ENCODE measurements at places on chromosomes 11 and 22.

DNA sequence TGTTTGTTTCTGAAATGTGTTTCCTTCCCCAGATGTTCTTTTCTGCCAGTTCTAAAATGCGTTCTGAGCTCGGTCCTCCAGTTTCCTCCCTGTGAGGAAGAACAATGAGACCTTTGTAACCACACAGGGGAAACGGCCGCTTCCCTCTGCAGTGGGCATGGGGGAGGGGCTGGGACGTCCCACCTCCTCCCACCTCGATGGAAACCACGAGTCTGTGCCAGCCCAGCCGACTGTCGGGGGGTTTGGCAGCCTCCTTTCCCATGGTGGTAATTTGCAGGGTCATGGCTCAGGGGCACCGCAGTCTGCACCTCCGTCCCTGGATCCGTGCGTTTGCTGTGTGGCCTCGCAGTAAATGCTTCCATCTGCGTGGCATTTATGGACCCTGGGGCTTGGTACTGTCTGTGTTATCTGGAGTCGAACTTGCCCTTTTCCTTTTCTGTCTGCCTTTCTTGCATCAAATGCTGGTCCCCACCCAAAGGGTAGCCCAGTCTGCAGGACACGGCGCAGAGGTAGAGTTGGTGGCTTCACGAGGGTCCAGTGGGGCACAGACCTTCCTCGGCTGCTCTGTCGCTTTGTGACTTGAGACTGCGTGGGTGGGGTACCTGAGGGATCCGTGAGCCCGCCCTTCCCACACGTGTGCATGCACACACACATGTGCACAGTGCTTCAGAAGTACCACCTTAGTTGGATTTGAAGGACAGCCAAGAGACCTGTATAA, 16.1 kb downstream of the LRP5 start:
- peak; percentile 71 for DNase-seq

GRCh38 chr11:2205981-2206690, 34.5 kb upstream of the TH start:
- no peak for DNase-seq

- DNase-seq: peak; percentile 42
Observed at GRCh38 chr11:70128435-70128906, 50.4 kb downstream of the ANO1 start.

DNA sequence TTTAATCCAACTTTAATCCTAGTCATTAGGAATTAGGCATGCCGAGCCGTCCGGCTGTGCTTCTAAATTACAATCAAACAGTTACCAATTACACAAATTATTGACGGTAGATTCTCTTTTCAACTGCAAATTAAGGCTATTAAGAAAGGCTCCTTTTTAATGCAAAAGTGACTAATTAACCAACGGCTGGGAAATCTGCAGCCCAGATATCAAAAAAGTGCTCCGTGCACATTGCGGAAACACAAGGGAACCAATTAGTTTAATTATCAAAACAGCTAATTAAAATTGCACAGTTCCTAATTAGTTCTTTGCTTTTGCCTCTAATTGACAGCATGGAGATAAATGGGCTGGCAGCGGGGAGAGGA, 19.4 kb upstream of the LMO1 start:
- DNase-seq: no peak

DNA sequence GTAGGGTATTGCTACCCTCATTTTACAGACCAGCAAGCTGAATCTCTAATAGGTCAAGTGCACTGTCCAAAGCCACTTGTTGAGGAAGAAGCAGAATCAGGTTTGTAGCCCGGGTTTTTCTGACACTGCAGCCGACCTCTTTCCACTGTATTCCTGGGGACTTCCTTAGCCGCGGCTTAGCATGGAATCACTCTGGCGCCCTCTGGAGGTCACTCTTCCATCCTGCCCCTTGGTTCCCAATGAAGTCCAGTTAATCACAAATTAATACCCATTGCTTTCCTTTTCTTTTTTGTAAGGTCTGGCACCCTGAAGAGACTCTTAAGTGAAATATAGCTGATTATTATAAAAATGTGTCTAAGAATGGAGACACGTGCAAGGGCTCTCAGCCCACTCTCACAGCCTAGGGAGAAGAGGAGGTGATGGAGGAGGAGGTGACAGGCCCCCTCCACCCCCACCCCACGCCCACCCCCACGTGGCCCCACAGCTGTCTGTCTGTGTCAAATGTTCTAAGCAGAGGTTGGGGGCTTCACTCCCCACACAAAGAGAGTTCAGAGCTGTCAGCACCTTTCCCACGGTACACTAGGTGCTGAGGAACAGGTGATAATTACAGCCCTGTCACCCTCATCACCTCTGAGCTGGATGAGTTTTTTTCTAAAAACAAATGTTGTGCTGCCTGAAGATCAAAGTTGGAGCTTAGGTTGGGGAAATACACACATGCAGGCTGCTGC, 57.7 kb upstream of the DRD2 start:
- DNase-seq: peak; percentile 68

GRCh38 chr11:13052130-13052571, 43.0 kb downstream of the RASSF10 start:
- DNase-seq: no peak

- DNase-seq: no peak
Observed at GRCh38 chr11:33151399-33151798, 9.9 kb downstream of the CSTF3 start.

DNA sequence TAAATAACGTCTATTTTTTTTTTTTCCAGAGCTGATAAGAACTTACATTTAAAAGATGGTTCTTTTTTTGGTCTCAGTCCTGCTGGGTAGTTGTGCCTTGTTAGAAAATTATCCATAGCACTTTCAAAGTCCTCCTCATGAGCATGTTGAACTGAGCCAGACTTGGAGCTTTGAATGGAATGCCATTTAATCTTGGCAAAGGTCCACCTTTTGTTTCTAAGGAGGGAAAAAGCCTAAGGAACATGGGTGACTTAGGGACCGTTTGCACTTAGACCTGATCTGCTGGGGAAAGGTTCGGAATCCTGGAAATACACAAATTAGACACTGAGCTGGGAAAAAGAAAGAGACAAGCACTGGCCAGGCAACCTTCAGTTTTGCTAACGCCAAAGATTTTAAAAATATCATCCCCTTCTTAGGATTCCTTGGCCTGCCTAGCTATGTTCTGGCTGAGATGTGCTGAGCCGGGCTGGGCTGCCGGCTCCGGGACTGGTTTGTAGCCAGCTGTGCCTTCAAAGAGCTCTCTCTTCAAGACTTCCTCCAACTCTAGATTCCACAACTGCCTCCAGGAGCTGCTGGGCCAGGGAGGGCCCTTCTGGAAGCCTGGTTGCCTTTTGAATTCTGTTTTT, 67.4 kb downstream of the ENDOD1 start:
- DNase-seq: no peak

GRCh38 chr11:104665641-104666040, 232.6 kb downstream of the CASP12 start:
- no peak for DNase-seq

GRCh38 chr11:94546886-94547285, 3.2 kb downstream of the FUT4 start:
- DNase-seq: no peak

GRCh38 chr11:122317305-122317704, 201.3 kb upstream of the BLID start:
- no peak for DNase-seq

- no peak for DNase-seq
Observed at GRCh38 chr11:63274776-63275175, 31.4 kb upstream of the SLC22A25 start.

DNA sequence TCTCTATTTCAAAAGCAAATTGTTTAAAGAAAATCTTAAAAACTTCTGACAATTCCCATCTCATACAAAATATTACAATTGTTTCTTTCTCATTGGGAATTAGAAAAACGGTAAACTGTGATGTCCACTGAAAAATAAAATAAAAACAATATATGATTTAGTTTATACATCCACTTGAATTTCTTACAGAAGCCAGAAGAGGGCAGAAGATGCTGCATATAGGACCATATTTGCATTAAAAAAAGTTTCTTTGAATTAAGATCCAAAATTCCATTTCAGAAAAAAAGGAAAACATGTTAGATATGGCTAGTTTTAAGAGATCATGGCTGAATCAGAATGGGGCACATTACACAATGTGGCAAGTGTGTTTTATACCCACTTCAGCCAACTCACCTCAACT, 39.3 kb upstream of the LRRC4C start:
- peak; percentile 44 for DNase-seq

GRCh38 chr11:34344768-34345539, 12.9 kb downstream of the ABTB2 start:
- no peak for DNase-seq

- peak; percentile 34 for DNase-seq
Observed at GRCh38 chr11:103682318-103683184, 353.9 kb upstream of the DDI1 start.

DNA sequence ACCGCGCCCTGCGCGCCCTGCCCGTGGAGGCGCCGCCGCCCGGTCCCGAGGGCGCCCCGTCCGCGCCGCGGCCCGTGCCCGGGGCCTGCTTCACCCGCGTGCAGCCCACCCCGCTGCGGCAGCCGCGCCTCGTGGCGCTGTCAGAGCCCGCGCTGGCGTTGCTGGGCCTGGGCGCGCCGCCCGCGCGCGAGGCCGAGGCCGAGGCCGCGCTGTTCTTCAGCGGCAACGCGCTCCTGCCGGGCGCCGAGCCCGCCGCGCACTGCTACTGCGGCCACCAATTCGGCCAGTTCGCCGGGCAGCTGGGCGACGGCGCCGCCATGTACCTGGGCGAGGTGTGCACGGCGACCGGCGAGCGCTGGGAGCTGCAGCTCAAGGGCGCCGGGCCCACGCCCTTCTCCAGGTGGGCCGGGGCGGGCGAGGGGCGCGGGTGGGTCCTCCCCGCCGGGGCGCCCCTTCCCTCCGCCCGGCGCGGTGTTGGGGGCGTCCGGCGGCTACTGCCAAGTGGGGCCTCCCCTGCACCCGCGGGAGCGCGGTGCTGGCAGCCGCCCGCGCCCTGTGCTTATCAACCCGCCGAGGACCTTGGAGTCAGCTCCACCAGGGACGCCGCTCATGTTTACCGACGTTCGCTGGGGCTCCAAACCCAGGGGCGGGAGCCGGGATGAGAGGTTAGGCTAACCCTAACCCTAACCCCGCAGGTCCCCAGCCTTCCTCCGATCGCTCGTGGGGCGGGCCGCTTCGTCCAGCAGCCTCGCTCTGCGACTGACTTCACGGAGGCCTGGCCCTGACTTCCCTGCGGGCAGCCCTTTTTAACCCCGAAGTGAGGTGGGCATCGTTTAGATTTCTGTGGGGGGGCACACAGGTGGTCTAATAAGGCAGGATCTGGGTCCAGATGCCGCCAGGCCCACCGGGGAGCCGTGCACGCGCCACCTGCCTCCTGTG, 649 bp downstream of the SELENOO start:
- DNase-seq: no peak

DNA sequence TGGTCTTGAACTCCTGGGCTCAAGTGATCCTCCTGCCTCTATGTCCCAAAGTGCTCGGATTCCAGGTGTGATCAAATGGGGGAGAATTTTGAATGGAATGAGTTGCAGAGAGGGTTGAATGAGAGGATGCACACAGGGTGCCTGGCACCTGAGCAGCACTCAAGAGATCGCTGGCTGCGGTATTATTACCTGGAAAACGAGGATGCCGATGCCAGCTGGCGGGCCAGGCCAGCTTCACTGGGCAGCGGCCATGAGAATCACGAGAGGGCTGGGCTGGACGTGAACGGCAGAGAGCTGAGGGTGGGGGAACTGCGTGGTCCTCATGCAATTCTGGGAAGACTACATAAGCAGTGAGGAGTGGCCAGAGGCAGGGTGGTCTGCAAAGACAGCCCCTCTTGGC, 2.9 kb downstream of the MGAT3 start:
- no peak for DNase-seq

DNA sequence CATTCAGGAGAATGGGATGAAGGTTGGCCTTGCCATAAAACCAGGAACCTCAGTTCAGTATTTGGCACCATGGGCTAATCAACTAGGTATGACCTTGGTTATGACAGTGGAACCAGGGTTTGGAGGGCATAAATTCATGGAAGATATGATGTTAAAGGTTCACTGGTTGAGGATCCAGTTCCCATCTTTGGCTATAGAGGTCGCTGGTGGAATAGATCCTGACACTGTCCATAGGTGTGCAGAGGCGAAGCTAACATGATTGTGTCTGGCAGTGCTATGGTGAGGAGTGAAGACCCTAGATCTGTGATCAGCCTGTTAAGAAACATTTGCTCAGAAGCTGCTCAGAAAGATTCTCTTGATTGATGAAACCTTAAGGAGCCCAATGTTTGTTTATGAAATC, 5.7 kb downstream of the NF2 start:
- no peak for DNase-seq

DNA sequence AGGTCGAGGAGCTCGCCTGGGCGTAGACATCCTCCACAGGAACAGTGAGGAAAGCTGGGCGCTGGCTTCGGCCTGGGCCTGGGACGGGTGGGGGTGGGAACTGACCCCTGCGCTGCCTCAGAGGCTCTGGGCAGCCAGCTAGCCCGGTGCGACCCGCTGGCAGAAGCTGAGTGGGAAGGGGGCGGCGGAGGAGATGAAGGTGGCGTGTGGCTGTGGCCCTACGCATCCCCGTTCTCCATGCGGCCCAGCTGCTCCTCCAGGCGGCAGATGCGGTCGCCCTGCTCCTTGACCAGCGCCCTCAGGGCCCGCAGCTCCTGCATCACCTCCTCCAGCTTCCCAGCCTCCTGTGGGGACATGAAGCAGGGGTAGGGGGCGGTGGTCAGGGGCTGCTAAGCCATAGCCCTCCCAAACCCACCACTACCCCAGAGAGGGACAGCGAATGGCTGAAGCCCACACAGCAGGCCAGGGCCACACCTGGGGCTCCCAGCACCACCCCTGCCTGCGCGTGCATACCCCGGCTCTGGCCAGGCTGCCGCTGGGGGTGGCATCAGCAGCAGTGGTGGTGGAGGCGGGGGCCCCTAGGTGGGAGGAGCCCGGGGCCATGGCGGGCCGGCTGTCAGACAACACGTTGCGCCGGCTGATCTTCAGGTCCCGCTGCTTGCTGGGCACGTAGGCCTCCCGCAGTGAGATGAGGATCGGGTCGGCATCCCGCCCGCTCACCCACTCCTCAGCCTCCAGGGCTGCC, 848 bp upstream of the PTPRCAP start:
- DNase-seq: no peak

- no peak for DNase-seq
Observed at GRCh38 chr11:120183701-120184141, 27.1 kb upstream of the OAF start.
